Fibroblast of skin of abdomen (primary cell): ENCODE measurements at places on chromosomes 1 and 21.
A peak's percentile ranks its signal among the peaks of the same experiment; 100 is the strongest.

GRCh38 chr1:31487143-31487542 lies 74.1 kb downstream of the SERINC2 start:
- no peak for DNase-seq

DNA sequence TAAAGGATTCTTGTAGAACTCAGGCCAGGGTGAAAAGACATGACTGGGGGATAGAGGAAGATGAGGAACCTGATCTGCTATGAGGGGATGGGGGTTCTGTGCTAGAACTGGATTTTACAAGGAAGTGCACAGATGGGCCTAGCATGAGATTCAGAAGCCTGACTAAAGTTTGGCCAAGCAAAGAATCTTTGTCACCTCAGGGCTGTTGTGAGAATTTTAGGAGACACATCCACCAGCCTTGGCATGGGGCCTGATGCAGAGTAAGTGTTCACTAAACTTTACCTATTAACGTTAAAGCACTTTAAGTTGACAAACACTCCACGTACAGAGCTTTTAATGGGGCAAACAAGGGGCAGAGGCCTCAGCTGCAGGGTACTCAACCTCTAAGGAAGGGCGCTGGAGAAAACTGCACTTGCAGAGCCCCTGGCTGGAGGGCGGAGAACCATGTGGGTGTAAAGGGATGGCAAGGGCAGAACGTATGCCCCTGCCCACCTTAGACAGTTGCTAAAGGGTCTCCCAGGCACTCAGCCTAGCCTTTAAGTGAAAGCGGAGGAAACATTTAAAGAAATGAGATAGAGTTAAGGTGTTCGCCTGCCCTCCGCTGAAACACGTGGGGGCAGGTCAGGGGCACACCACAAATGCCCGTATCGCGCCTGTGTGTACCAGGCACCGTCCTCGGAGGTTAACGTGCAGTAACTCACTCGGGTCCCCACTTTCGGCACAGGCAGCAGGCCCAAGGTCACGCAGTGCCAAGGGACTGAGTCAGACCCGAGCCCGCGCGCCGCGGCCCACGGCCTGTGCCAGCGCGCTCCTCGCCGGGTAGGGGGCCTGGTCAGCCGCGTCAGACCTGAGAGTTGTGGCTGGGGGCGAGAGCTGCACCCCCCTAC lies 990 bp upstream of the MRPS6 start:
- peak; percentile 20 for DNase-seq

DNA sequence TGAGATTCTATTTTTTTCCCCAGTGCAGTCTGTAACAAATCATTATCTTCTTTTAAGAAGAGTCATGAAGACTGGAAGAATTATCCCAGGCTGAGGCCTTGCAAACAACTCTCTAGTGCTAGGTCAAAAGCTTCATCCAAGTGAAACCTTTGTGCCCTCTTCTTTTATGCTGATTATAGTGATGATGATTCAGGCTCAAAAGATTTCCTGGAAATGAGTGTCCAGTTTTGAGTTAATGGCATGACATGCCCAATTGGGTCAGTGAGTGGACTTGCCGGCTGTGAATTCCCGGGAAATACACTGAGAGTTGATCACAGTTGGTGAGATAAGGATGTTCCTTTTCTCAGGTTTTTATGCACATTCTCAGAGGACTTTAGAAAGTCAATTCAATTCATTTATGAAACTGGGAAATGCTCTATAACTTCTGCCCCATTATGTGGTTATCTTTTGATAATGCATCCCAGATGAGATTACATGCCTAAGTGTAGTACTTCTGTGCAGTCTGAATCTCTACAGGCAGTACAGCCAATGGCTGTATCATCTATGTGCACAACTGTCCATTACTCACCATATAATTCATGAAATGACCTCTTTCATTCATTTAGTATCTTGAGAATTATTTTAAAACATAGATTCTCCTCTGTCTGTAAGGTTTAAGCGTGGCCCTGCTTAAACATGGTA lies 66.2 kb downstream of the S1PR1 start:
- no peak for DNase-seq

DNA sequence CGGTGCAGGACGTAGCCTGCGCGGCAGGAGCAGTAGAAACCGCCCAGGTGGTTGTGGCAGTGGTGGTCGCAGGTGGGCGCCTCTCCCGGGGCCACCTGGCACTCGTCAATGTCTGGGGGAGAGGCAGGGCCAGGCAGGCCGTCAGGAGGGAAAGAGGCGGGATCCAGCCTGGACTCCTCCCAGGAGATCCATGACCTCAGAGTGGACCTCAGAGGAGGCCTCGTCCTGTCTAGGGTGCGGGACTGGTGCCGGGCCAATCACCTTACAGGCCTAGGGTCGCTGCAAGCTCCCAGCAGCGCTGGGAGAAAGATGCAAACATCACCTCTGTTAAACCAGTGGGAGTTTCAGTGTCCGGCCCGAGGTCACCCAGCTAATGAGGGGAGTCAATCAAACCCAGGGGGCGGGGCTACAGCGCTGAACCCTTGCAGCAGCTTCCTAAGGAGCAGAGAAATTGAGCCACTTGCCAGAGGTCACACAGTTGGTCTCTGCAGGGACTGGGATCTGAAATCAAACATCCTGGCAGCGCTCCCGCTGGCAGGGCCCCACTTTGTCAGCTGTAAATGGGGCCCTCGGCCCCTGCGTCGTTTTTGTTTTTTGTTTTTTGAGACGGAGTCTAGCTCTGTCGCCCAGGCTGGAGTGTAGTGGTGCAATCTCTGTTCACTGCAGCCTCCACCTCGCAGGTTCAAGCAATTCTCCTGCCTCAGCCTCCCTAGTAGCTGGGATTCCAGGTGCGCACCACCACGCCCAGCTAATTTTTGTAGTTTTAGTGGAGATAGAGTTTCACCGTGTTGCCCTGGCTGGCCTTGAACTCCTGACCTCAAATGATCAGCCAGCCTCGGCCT lies 1.4 kb downstream of the MASP2 start:
- DNase-seq, result no peak

DNA sequence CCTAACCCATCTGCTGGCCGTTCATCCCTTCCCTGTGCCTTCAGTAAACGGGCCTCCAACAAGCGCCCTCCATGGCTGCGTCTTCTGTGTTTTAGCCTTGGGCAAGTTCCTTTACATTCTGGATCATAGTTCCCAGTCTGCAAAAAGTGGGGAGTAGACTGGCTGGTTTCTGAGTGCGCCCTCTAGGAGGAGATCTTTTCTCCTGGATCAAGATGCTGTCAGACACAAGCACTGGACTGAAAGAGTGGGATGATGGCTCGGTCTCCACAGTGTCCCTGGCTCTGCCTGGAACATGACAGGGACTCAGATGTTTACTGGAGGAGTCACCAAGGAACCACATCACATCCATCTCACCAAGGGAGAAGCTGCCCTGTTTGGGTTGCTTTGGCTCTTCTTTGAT lies 88.8 kb downstream of the PRDM2 start:
- DNase-seq, result no peak
